ENCODE measurements at places on chromosomes 7 and 10.

DNA sequence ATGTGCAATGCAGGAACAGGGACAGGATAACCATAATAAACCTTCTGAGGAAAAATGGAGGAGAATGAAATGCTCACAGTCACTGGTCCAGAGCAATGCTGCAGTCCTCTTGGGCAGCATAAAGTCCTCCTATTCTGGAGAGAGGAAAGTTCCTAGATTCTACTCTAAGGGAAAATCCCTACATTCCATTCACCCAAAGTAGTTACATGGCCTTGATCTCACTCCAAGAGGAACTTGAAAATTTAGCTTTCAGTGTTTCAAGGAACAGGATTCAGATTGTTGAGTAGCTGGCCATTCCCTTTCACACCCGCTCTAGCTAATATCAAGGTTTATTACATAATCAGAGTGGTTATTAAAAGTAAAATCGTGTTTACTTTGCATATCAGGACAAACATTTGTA, 168.3 kb downstream of the CHRM2 start:
- no peak for DNase-seq

GRCh38 chr7:24227603-24228359, 56.2 kb upstream of the NPY start:
- DNase-seq = no peak

GRCh38 chr7:67631476-67631875, 634.8 kb downstream of the TYW1 start:
- no peak for DNase-seq

DNA sequence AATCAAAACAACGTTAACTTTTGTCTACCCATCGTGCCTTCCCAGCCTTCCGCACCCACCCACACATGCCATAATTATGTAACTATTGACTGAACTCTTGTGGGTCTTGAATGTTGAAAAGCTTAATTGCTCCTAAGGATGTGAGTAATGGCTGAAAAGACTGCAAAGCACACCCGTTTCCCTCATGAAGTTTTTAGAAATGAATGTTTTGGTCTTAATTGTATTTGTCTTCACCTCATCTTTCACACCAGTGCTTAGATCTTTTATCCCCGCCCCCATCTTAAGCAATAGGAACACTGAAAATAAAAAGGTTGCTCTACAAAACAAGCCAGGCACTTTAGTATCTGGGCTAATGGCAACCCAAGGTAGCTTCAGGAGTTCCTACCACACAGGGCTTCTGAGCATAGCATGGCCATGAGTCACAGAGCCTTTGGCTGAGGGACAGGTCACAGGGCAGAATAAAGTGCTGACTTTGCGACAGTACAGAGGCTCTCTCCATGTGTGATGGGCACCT, 690.5 kb downstream of the PARD3 start:
- DNase-seq = no peak

- DNase-seq = no peak
Observed at GRCh38 chr10:3807928-3808496, 23.0 kb upstream of the KLF6 start.

DNA sequence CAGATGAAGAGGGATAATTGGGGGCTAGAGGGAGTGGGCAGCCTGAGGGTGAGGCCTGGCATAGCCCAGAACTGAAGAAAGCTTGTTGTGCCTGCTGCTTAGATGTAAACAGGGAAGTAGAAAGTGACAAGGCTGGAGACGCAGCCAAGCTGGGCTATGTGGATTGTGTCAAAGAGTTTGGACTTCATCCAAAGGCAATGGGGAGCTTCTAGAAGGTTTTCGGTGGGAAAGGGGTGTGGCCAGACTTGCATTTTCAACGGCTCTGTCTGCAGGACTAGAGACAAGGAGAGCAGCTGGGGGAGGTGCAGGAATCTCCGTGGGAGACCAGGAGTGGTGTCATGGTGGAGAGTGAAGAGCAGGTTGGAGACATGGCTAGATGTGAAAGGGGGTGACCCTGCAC, 48.8 kb downstream of the GOLGA7B start:
- DNase-seq = no peak

GRCh38 chr10:22643775-22644174, 70.6 kb downstream of the PIP4K2A start:
- no peak for DNase-seq

GRCh38 chr7:128025380-128025779, 5.9 kb downstream of the LRRC4 start:
- DNase-seq = no peak

- DNase-seq = no peak
Observed at GRCh38 chr10:57776688-57777432, 490.8 kb downstream of the IPMK start.

GRCh38 chr10:113151190-113151666, 201.2 kb downstream of the TCF7L2 start:
- DNase-seq = no peak

DNA sequence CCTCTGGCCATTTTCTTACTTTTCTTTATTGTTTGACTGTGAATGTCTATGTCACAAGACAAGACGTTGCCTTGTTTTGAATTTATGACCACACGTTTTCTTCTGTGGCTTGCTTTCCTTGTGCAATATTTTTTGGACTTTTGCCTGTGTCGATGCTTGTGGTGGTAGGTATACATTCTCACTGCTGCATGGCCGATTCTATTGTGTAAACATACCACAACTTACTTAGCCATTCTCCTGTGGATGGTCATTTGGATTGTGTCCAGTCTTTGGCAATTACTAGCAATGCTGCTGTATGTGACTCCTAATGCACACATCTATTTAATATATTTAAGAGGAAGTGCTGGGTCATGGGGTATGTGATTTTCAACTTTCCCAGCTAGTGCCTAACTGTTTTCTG, 18.0 kb upstream of the DLG5 start:
- DNase-seq = no peak

- DNase-seq = no peak
Observed at GRCh38 chr7:85102813-85103350, 84.0 kb downstream of the SEMA3D start.

DNA sequence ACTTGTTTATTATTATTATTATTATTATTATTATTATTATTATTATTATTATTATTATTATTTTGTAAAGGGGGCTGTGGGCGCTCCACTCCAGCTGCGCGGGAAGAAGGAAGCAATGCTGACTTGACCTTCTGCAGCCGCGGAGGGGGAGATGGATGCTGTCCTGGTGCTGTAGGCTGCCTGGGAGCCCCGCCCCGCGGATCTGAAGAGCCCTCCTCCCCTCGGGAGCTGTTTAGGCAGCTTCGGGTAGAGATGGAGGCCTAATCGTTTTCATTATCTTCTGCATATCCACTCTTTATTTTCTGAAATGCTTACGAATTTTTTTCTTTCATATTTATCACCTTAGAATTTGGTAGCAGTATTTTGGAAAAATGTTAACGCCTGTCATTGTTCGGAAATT, 101.2 kb upstream of the KLF6 start:
- DNase-seq = no peak

GRCh38 chr10:62554632-62555199, 180.5 kb downstream of the ZNF365 start:
- no peak for DNase-seq

DNA sequence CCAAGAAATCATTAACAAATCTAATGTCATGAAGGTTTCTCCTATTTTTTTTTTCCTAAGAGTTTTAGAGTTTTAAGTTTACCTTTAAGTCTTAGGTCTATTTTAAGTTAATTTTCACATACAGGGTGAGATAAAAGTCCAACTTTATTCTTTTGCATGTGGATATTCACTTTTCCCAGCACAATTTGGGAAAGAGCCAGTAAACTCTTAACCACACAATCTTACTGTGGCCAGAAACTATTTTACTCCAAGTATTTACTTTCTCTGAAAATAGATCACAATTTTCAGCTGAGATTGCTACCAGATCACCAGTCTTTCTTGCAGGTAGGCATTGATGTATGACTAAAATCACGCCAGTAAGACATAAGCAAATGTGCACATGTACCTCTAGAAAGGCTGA, 728.5 kb downstream of the TNS3 start:
- no peak for DNase-seq

DNA sequence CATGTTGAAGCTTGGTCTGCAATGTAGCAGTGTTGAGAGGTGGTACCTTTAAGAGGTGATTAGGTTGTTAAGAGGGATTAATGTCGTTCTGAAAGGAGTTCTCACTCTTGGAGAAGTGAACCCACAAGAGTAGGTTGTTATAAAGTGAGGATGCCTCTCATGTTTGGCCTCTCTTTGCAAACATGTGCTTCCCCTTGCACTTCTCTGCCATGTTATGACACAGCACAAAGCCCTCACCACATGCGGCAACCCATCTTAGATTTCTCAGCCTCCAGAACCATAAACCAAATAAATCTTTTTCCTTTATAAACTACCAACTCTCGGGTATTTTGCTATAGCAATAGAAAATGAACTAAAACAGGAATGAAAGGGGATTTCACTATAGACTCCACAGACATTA, 66.3 kb downstream of the KMT2C start:
- no peak for DNase-seq

DNA sequence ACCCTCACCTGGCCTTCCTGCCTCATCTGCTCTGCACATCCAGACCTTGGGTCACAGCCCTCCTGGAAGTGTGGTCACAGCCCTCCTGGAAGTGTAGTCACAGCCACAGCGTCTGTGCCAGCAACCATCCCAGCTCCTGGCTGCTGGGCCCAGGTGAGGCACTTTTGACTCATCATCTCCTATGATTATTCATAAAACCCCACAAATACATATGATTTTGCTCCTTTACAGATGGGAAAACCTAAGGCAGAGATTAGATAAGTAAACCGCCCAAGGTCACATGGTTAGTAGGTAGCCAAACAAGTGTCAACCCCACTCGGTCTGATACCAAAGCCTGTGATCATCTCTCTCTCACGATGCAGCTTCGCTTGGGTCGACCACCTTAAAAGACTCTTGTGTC, 94.3 kb downstream of the PRLHR start:
- no peak for DNase-seq

- no peak for DNase-seq
Observed at GRCh38 chr10:51103554-51104217, 29.4 kb downstream of the PRKG1 start.

DNA sequence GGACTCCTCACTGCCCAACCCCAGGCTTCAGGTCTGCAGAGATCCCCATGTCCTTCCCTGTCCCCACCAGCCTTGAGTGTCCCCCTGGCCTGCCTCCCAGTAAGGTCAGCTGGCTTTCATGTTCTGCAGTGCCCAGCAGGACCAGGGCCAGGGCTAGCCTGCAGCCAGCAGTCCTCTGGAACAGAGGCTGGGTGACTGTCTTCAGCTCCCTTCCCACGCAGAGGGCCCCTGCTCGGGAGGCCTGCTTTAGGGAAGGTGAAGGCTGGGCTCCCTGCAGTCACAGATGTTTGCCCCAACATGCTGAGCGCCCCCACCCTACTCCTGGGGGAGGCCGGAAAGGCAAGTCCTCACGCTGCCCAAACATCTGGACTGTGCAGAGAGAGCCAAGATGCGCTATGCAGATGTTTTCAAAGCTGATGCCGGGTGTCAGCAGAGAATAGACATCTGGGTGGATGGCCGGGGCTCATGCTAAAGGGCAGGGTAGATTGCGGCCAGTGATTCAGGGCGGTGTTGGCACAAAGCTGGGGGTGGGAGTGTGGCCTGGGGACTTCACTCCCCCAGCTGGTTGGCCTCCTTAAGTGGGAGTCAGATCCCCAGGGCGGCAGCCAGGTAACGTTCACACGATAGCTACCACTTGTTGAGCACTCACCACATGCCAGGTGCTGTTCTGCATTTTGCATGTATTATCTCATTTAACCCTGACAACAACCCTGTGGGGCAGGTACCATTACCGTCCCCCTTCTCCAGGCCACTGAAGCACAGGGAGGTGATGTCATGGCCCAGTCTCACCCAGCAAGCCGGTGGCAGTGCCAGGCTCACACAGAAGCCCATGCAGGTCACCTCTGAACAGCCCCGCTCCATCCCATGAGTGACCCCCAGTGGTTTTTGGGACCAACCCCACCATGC, 71.2 kb upstream of the COL13A1 start:
- no peak for DNase-seq
